ENCODE measurements at places on chromosomes 6 and 20.
A peak's percentile ranks its signal among the peaks of the same experiment; 100 is the strongest.

GRCh38 chr6:159541296-159541695 lies 151.7 kb downstream of the SOD2 start:
- DNase-seq = no peak

DNA sequence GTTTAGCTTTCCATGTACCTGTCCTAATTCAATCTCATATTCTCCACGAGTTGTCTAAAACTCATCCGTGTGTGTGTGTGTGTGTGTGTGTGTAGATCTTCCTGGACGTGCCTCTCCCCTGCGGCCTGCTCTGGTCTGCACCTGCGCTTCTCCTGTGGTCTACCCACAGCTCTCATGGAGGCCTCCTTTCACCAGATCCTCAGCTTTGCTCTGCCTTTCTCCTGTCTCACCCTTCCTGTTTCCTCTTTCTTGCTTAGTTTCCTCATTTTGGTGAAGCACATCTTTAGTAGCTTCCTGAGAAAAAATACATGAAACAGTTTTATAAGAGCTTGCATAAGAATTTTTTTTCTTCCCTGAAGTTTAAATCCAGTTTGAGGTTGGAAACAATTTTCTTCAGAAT lies 18.1 kb downstream of the SLX4IP start:
- DNase-seq = no peak

DNA sequence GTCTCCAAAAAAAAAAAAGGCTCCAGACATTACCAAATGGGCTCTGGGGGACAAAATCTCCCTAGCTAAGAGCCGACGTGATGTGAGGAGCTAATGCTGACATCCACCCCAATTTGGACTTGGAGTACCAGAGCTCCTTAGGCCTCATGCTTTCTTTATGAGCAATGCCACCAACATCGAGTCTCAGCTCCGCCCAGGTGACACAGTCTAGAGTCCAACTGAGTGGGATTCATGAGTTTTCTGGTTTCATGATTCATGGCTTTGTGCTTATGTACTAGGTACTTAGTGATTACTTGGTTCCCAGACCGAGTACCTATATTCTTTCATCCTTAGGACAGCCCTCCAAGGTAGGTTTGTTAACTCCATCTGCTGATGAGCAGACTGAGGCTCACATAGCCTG lies 4.4 kb downstream of the ANKRD60 start:
- DNase-seq = no peak

- no peak for DNase-seq
Observed at GRCh38 chr6:21121636-21122136, 471.9 kb upstream of the SOX4 start.

DNA sequence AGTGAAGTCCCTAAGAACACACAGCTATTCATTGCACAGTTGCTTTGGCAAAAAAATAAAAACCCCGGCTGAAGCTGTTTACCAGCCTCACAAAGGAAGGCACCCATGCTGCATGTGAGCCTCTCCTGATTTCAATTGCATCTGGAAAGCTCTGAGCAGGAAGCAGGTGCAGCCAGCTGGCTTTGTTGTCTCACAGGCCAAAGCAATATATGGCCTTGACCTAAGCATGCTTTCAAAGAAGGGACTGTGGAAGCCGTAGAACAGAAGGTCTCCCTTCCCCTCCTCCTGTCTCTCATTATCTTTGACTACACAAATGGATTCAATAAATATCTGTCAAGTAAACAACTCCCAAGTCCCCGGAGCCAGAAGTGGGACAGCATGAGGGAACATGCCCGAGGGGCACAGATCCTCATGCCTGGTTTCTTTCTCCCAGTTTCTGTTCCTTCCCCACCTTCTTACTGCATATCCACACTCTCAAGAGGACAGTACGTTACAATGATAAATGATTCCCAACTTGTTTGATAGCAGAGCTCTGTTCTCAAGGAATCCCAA lies 57.2 kb upstream of the PCSK2 start:
- DNase-seq = no peak

- DNase-seq = no peak
Observed at GRCh38 chr20:58596750-58597248, 54.3 kb upstream of the STX16 start.

- peak; percentile 75 for DNase-seq
Observed at GRCh38 chr20:46681032-46681854, 8.0 kb downstream of the TP53RK start.

- no peak for DNase-seq
Observed at GRCh38 chr20:24148372-24148771, 159.8 kb upstream of the GGTLC1 start.

DNA sequence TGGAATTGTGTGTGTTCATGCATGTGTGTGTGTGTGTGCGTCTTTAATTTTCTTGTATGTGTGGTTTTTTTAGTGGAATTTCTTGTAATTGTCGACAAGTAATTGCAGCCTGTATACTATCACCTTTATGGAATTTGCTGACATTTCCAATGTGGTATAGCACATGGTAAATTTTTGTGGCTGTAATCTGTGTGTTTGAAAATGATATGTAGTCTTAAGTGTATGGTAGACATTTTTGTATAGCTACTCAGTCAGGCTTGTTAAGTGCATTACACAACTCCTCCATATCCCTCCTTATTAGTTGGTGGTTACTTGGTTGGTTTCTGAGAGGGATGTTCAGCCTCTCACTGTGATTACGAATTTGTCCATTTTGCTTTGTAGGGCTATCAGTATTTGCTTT lies 384.5 kb upstream of the HSF2 start:
- peak; percentile 82 for DNase-seq

GRCh38 chr6:168736039-168736438 lies 295.1 kb downstream of the SMOC2 start:
- DNase-seq = no peak

DNA sequence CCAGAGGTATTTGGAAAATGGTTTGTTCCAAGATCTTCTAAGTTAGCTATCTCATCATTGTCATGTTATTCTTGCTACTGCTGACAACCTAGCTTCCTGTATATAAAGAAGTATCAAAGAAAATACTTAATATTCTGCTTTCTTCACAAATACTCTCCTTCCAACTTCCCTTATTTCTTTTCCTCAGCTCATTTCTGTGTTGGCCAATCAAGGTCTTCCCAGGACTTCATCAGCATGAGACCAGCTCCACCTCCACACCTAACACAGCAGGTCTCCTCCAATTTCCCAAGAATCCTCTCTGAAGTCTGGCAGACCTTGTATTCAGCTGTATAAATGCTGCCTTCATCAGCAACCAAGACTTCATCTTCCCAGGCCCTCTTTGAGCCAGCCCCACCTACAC lies 538.6 kb upstream of the JARID2 start:
- no peak for DNase-seq

GRCh38 chr6:97460394-97461080 lies 177.5 kb upstream of the MMS22L start:
- no peak for DNase-seq

Measured in choroid plexus epithelial cell (primary cell).